ENCODE measurements at places on chromosomes 7 and 10.
A peak's percentile ranks its signal among the peaks of the same experiment; 100 is the strongest.

- DNase-seq: no peak
These were observed 164.8 kb downstream of the PRKAG2 start for GRCh38 chr7:151711906-151712809.

DNA sequence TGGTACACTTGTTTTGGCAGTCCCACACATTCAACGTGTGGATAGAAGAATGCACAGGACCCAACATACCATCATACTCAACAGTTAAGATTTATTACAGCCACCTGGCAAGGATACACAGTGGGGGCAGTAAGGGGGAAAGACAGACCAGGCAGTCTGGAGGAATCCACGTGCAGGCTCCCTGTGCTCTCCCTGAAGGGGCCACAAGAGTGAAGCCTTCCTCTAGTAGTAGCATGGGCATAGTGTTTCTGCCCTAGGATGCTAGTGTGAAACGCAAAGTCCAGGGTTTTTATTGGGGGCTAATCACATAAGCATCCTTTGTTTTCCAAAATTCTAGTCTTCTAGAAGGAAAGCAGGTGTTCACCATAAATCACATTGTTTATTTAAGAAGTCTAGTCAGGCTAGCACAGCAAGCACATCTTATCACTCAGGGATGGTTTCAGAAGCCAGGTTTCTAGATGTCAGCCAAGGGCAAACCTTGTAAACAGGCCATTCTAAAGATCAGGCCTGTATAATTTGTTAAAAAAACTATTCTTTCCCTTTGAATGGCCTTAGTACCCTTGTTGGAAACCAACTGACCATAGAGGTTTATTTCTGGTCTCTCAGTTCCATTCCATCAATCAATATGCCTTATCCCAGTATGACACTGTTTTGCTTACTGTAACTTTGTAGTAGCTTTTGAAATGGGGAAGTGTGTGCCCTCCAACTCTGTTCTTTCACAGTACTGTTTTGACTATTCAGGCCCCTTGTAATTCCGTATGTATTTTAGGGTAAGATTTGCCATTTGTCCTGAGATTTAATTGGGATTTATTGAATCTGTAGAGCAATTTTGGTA lies 12.4 kb upstream of the TFAM start:
- DNase-seq: no peak

GRCh38 chr7:47422611-47423010 lies 159.3 kb downstream of the TNS3 start:
- no peak for DNase-seq

DNA sequence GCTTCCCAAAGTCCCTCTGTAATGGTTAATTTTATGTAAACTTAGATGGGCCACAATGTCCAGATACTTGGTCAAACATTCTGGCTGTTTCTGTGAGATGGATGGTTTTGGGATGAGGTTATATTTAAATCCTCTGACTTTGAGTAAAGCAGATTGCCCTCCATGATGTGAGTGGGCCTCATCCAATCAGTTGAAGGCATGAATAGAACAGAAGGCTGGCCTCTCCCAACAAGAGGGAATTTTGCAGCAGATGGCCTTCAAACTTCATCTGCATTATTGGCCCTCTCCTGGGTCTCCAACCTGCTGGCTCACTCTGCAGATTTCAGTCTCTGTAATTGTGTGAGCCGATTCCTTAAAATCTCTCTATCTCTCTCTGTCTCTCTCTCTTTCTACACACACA lies 362.3 kb downstream of the GRID1 start:
- DNase-seq: no peak

DNA sequence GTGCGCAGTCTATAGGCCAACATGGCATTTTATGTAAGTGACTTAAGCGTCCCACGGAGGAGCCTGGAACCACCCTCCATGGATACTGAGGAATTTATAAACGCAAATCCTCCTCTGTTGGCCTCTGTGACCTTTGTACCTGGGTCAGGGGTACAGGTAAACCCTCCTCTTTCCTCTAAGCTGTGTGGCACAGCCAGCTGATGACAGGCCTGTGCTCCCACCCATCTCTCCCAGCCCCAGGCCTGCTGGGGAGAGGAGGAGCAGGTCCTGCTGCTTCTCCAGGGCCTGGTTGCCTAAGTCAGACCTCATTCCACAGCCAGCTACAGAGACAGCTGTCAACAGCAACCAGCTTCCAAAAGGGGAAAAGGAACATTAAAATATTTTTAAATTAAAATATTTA lies 5.0 kb downstream of the AVPI1 start:
- no peak for DNase-seq

DNA sequence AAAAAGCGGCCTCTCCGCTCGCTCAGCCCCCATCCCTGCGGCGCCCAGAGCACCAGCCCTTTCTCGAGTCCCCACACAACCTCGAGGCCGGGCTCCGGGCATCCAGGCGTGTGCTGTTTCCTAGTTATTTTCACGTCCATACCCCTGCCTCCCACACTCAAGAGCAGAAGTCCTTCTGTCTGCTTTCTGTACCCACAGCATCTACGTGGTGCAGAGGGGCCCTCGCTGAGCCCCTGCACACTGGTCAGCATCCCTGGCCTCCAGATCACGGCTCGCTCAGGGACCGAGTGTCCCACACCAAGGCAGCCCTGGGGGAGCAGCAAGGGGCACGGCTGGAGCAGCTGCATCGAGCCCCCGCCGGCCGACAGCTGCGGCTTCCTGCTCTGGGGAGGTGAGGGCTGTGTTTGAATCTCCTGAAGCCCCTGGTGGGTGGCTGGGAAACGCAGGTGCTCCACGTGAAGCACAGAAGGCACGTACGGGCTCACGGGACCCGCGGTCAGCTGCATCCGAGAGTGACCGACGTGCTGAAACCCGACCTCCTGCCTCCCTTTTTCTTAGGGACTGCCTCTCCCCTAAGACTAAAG lies 333.1 kb downstream of the DNAJB6 start:
- DNase-seq: no peak

DNA sequence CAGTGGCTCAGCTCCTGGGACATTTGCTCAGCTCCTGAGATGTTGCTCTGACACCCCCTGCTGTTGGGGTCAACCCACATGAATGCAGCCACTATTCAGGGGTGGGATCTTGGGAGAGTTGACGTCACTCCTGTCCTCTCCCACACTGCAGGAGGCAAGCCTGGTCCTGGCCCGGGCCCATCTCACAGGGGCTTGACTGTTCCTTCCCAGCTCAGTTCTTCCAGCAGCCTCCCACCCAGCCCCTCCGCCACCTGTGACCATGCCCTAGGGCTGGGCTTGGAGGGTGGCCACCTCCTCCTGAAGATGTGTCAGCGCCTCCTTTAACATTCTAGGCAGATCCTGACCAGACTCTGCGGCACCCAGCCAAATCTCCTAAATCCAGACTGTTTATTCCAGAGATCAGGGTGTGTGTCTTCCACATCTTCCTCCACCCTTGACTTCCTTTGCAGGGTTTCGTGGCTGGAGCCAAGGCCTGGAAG lies 19.1 kb upstream of the OPALIN start:
- DNase-seq: no peak

DNA sequence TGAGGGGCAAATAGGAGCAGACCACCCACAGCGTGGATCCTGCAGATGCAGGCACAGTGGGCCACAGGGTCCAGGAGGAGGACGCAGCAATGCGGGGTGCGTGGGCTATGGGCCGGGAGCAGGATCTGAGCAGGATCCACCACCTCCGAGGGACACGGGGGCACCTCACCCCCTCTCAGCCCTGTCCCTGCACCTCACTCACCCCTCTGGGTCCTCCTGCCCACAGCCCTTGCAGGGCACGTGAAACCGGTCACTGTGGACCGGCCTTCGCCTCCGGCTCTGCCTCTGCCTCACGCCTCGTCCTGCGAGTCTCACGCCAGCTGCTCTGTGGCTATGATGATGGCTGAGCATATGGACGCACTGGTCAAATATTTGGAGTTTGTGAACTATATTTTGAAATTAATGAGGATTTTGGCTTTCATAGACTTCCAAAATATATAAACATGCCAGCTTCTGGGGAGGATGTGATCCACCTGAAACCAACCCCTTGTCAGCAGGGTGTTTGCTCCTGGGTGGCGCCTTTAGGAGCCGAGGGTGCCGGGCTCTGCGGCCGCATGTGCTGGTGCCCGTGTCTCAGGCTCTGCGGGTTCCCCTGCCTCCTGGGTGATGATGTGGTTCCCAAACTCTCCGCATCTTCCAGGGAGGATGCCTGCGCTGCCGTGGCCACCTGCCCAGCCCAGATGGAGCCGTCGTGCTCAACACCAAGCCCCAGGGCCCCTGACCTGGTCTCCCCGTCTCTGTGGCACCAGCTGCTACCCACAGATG lies 11.3 kb upstream of the ADGRA1 start:
- no peak for DNase-seq

- no peak for DNase-seq
These were observed 277.6 kb upstream of the SORCS1 start for GRCh38 chr10:107442035-107442505.

DNA sequence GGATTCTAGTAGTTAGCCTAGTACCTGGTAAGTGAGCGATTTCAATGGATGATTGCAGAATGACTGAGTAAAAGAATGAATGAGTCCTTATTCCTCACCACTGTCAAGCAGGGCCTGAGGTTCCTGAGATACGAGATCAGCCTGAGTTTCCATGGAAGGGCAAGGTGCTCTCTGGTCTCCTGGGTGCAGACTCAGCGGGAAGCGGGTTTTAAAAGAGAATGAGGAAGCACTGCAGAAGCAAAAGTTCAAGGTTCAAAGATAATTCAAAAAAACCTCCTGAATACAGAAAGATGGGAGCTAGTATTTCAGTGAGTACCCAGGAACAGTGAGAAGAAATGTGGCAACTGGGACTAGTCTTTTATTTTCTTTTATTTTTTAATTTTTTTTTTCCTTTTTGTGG lies 4.3 kb downstream of the ZNF3 start:
- no peak for DNase-seq

DNA sequence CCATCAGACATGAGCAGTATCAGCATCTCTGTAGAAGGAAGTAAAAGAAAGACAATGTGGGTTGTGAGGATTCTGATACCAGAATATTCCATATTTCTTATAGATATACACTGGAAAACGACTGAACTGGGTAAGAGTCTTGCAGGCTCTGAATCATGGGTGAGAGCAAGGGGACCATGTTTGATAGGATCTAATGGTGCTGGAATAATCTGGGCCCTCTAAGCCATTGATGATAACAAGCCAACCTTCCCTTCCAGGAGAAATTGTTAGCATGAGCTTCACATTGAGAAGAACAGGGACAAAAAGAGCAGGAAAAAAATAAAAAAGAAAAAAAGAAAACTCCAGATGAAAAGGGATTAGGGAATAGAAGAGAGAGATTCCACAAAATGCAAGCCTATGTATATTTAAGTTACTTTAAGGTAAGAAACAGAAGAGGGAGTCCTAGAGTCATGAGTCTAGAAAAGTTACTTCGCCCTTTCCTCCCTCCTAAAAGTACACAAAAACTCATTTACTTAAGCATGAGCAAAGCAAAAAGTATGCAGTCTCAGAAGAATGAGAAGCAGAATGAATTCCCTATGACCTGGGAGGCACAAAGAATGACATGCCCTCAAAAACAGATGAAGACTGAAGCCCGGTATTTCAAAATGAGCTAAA lies 181.9 kb downstream of the TMEM26 start:
- no peak for DNase-seq

GRCh38 chr7:130929896-130930659 lies 196.1 kb upstream of the KLF14 start:
- no peak for DNase-seq

DNA sequence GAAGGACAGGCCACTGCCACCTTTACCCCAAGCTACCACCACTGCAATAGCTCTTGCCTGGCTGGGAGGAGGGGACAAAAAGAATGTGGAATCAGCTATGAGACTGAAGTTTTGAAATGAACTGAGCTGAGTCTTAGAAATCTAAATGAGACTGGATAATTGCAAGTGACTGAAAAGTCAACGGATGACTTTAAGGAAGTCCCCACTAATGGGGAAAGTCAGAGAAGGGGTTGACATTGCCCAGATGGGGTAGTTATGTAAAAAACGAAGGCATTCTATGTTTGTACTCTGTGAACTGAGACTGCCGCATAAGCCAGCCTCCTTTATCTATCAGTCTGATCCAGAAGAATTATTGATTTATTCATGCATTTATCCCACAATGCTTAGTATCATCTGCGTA lies 67.2 kb downstream of the RBM20 start:
- DNase-seq: no peak

- DNase-seq: peak; percentile 88
These were observed at the start of gene SERPINE1 for GRCh38 chr7:101126651-101127459. Gene SERPINE1, plus strand, starts transcription at chr7:101127104. Its CDS starts 1,290 bp downstream, at chr7:101128394.

DNA sequence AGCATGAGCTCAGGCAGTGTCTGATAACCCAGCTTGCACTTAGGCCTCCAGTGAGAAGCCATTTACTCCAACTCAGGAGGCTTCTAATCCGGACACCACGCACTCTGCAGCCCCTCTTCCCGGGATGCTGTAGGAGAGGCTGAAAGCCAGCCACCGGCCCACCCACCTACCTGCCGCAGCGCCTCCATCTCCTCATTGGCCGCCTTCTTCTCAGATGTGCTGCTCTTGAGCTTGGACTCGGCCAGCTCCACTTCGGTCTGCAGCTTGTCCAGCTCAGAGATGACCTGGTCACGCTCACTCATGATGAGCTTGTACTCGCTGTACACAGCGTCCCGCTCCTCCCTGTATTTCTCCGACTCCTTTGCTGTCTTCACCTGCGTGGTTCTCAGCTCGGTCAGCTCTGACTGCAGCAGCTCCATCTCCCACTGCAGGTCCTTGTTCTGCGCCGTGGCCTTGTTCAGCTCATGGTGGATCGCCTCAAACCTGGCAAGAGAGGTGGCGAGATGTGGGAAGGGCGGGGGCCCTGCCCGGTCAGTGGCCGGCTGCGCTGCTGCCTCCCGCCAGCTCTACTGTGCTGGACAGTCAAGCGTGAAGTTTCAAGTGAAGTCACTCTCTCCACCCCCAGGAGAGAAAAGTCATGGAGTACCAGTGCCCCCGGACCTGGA lies 84.7 kb downstream of the DLG5 start:
- DNase-seq: no peak

DNA sequence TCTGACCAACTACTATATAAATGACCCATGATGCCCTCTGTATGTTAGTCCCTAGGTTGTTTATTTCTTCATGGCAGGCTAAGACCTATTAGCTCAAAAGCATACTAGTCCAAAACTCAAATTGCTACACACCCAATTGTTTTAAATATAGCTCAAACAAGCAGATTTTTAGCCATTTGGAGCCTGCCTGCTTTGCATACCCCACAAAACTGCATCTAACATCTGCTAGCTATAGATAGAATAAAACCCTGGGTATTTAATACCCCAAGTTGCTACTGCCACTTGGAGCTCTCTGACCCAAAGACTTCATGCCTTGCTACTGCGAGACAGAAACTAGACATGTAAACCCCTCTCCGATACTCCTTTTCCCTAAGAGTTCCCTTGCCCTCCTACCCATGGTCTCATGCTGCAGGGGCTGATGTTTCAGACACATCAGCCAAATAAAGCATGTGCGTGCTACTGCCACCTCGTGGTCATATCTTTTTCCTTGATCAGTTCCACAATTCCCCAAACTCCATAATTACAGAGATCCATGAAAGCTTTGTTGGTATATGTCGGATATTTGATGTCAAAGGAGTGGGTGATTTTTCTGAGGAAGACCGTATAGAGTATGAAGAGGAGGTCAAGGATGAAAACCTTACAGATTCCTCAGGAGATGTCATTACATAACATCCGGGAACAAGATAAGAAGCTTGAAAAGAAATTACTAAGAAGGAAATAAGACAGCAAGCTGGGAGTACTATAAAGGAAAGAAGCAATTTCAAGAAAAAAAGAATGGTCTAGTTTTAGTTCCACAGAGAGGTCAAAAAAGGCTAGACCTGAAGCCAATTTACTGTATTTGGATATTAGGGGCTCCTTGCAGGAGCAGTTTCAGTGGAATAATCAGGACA lies 386.6 kb downstream of the SH2D4B start:
- peak; percentile 31 for DNase-seq

Data from activated CD8-positive, alpha-beta T cell treated with anti-CD3 and anti-CD28 coated beads, Interleukin-2, amount 10 ng/mL, durations not matched to agents 7 days and 5 days (primary cell).